Right ventricle myocardium inferior (tissue), 1 donor: ENCODE measurements at places on chromosomes 2 and 18.

GRCh38 chr2:235223011-235223410 lies 270.8 kb upstream of the AGAP1 start:
- DNase-seq = no peak

GRCh38 chr18:62484941-62485340 lies 37.9 kb upstream of the ZCCHC2 start:
- DNase-seq = no peak

GRCh38 chr2:19623488-19623887 lies 265.1 kb upstream of the OSR1 start:
- no peak for DNase-seq

- peak; percentile 37 for DNase-seq
Measured at GRCh38 chr2:120887741-120888231, 152.1 kb downstream of the GLI2 start.

GRCh38 chr2:238919307-238919706 lies 71.4 kb downstream of the TWIST2 start:
- no peak for DNase-seq

- DNase-seq = no peak
Measured at GRCh38 chr2:181628590-181629585, 28.0 kb downstream of the CERKL start.

DNA sequence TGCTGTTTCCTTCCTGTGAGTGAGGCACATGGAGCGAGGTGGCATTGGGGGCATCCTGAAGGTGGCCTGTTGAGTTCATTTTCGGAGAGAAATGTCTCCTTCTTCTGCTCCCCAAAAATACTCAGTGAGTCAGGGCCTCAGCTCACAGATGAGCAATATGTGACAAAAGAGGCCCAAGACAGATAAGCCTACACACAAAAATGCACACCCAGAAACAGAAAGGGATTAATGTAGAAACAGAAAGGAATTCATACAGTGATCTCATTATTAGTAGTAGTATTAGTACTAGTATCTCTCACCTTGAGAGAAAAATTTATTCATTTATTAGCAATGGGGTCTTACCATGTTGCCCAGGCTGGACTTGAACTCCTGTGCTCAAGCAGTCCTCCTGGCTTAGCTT lies 5.1 kb downstream of the GPR75 start:
- no peak for DNase-seq

DNA sequence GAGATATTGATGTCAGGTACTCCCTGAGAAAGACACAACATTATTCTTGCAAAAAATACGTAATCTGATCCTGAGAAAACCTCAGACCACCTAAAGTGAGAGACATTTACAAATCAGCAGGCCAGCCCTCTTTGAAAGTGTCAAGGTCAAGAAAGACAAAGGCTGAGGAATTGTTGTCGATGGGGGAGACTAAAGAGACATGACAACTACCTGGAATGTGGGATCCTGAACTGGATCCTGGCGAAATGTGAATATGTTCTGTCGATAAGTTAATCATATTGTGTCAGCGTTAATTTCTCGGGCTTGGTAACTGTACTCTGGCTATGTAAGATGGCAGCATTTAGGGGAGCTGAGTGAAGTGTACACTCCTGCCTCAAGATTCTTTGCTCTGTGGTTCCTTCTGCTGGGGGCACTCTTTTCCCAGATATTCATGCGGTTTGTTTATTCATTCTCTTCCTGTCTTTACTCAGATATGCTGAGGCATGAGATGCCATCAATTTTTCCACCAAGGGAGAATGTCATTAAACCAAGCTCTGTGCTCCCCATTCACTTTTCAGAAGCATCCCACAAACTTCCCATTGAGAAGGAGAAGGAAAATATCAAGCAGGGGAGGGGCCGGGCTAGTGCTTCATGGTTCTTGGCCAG lies 154.9 kb downstream of the CAPN13 start:
- DNase-seq = no peak

DNA sequence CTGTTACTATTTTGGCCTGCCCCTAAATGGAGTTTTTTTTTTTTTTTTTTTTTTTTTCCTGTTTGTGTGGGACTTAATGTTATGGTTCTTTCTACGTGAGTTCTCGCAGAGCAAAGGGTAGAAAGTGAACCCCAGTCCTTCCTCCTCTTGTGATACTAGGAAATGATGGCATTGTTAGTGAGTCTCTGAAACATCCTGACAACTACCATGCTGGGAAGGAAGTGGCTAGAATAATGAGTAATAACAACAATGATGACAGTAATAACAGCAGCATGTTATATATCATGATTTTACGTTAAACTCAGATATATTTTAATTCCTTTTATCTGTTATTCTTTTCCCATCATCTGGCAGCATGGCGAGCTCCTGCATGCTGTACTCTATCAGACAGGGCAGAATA lies 216.2 kb upstream of the LINC00305 start:
- DNase-seq = no peak

- no peak for DNase-seq
Measured at GRCh38 chr2:107728586-107728985, 98.1 kb upstream of the RGPD4 start.

- DNase-seq = no peak
Measured at GRCh38 chr2:235946590-235946989, 221.6 kb downstream of the GBX2 start.

DNA sequence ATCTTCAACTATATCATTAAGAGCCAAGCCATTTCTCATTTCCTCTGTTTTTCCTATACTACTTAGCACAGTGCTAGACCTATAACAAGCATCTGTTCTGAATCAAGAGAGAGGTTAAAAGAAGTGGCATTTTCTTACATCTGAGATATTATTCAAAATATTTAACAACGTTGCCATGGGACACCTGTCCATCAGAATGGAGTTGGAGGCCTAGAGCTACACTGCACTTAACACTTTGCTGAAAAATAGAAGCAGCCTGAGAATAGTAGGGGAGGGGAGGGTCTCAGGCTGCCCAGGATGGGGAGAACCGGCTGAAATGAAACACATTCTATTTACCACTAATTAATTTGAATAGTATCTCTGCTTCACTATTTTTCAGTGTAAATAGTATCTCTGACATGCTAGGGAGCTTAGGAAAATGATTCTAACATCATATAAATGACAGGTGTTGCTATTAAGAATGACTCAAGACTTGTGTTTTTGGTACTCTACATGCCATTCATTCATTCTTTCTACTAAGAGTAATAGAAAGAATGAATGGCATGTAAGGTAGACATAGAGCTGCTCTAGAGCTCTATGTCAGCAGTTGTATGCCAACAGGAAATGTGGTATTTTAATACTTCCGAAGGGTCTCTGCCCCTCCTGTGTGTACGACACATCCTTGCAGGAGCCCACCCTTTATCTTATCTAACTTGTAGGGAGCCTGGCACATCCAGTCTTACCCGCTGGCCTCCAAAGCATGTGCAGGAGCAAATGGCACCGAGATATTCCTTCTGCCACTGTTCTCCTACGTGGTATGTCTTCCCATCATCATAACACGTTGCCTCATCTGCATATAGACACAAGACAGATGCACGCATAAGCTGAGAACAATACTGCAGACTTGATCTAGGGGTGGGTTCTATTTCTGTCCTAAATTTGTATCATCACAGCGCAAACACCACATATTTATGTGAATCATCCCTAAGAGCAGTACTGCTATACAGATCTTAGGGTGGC lies 52.6 kb downstream of the ATIC start:
- no peak for DNase-seq

GRCh38 chr18:68660354-68661183 lies 54.3 kb downstream of the TMX3 start:
- no peak for DNase-seq

DNA sequence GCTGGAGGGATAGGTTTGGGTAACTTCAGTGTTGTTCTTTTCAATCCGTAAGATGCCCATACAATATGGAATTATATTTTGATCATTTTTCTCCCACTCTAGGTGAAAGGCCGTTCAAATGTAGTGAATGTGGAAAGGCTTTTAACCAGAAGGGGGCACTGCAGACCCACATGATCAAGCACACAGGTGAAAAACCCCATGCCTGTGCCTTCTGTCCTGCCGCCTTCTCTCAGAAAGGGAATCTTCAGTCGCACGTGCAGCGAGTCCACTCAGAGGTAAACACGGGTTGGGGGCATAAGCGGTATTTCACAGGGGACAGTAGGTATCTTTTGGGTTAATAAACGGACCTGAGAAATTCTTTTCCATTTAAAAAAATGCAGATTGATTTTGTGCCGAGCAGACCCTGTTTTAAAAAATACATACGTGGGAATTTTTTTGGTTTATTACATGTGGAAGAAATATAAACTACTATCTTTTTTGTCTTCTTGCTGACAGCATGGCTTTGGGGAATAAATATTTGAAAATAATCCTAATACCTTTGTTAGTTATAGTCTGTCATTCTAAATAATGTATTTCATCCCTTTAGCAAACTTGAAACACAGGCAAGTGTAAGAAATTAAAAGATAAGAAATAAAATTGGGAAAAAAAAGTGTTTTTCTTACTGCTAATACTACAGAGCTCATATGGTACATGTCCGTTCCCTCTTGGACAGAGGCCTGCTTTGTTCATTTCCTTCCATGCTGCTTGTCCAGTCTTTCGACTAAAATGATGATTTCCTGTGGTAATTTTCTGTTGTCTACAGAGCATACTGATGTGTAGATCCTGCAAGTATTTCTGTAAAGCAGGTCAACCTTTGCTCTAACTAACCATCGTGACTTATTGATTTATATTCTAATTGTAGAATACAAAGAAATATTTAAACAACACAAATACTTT lies 53.3 kb downstream of the ZNF236 start:
- no peak for DNase-seq

- no peak for DNase-seq
Measured at GRCh38 chr2:177906041-177906718, 166.4 kb downstream of the PDE11A start.

GRCh38 chr2:149164296-149164695 lies 125.8 kb downstream of the LYPD6B start:
- DNase-seq = no peak

GRCh38 chr2:118861731-118862130 lies 14.3 kb upstream of the EN1 start:
- no peak for DNase-seq

DNA sequence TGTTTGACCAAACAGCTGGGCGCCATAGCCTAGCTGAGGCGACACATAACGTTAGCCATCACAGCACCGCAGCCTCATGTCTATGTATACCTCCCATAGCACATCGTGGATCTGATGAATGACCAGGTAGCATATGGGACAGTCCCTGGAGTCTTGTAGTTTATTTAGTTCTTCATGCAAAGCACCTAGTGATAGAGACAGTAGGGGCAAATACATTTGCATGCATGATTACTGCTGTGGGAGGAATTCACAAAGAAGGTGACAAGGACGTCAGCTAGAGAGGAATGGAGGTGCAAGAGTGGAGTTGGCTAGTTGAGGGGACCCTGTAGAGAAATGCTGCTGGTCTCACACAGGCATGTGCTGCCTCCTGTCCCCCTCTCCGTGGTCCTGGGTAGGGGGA lies 478.9 kb upstream of the HS6ST1 start:
- DNase-seq = no peak

GRCh38 chr2:33116799-33117198 lies 170.0 kb downstream of the LTBP1 start:
- no peak for DNase-seq

- no peak for DNase-seq
Measured at GRCh38 chr2:217743966-217744761, 258.6 kb downstream of the TNS1 start.

DNA sequence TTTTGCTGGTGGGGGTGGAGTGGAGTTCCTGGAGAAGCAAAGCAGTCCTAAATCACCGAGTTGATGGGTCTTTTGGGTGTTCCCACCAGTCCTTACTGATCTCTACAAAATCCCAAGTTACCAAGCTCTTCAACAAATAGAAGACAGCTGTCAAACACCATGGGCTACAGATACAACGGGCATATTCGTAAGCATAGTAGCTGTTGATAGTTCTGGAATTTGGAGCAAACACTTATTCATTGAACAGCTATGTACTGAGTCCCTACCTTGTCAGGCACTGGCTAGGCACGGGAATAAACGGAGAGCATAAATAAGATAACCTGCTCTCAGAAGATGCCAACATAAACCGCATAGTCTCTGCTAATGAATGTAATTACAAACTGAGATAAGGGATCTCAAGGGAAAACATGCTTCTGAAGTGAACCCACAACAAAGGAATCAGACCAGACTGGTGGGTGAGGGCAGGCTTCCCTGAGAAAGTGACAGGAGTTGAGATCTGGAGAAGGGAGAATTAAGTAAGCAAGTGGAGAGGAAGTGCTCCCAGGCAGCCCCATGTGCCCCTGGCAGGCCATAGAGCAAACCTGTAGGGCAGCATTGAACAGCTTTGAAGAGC lies 947 bp upstream of the ANKRD44 start:
- no peak for DNase-seq

DNA sequence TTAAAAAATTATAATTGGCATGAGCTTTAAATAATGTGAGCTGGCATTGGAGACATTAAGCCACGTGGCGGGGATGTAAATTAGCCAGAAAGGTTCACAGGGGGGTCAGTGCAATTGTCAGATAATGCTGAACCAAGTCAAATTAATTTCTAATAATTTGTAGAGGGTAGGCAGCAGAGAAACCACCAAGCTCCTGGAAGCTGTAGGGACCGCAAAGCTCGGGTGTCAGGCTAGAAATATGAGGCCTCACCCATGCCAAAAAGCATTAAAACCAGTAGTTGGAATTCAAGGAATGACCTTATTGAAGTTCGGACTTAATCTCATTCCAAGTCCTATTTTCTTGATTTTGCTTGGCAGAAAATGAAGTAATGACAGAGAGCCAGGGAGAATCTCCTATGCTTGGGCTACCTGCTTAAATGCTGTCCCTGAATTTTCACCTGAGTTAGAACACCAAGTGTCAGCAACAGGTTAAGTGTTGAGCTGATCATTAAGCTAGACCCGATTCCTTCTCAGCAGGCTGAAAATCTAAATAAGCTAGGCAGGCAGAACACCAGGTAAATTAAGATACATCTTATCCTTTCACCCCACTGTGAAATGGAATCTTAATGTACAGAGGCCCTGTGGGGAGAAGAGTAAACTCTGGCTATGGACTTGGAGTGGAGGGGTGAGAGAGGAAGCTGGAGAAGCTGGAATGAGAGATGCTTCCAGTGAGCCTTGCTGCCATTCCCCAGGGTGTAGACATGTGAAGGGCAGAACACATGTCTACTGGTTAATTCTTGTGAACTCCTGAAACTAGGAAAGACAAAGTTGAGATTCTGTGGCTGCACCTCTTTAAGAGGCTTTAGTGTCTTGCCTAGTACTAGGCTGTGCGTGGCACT lies 520.0 kb downstream of the SLC4A3 start:
- no peak for DNase-seq

GRCh38 chr2:191176801-191177438 lies 26.1 kb upstream of the STAT4 start:
- no peak for DNase-seq

DNA sequence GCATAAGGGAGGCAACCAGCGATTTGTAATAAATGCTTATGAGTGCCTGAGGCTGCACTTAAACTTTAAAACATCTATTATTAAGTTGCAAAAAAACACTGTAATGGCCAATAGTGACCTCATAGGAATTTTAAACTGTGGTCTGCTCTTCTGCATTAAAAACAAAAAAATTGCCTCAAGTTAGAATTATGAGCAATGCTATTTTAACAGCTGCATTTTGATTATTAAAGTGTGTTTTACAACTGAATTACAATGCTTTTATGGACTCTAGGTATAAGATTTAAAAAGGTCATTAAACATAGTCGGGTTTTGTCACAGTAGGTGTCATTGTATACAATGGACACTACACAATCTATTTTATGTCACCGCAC lies 528.7 kb upstream of the FANCL start:
- no peak for DNase-seq
